ENCODE measurements at places on chromosomes 12 and 14. TPM values are rescaled to one million over a fixed set of nuclear protein-coding genes. Genes with fewer than 3 reads are reported as not detected.

The TAS2R42 gene
- not detected for total RNA-seq

The TSPAN19 gene
- 2.2 TPM for total RNA-seq

The RPL10L gene
- not detected for total RNA-seq

The KRT72 gene
- total RNA-seq = not detected

The CERS5 gene
- total RNA-seq = 42.6 TPM

The VWF gene
- total RNA-seq = 82.7 TPM

The KRT8 gene
- total RNA-seq = 19.7 TPM

The RESF1 gene
- total RNA-seq = 39.6 TPM

The CISTR gene
- total RNA-seq = not detected

- DNase-seq = no peak
Measured at GRCh38 chr12:50053583-50053982, 3.8 kb upstream of the ASIC1 start.

DNA sequence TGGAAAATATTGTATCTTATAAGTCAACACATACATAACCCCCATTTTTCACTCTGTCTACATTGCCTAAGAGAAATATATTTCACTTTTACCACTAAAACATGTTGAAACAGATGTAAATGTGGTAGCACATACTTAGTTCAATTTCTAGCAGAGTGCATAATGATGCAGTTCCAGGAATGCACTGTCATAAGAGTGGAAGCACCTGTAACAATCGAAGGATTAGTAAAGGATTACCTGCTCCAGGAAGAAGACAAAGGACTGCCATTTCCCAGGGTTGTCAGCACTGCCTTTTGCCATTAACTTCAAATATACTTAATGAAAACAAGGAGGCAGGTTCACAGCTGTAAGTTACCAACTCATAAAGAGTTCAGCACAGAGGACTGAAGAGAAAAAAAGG lies 24.6 kb downstream of the DAD1 start:
- DNase-seq = no peak

DNA sequence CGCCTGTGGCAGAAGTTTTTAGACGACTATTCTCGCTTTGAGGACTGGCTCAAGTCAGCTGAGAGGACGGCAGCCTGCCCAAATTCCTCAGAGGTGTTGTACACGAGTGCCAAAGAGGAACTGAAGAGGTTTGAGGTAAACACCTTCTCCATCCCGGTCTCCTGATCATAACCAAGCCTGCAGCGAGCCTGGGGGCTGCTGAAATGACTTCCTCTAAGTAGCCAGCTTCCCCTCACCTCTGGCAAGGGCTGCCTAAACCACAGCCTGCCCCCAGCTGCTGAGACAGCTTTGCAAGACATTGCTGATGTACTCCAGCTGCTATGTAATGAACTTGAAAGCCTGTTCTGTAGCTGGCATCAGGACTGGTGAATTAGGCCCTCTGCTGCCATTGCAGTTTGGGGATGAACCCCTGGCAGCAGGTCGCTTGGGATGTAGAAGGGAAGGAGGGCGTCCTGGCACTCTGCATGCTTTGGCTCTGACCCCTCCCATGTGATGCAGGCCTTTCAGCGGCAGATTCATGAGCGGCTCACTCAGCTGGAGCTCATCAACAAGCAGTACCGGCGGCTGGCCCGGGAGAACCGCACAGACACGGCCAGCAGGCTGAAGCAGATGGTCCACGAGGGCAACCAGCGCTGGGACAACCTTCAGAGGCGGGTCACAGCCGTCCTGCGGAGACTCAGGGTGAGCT lies 84.6 kb downstream of the ESR2 start:
- no peak for DNase-seq

DNA sequence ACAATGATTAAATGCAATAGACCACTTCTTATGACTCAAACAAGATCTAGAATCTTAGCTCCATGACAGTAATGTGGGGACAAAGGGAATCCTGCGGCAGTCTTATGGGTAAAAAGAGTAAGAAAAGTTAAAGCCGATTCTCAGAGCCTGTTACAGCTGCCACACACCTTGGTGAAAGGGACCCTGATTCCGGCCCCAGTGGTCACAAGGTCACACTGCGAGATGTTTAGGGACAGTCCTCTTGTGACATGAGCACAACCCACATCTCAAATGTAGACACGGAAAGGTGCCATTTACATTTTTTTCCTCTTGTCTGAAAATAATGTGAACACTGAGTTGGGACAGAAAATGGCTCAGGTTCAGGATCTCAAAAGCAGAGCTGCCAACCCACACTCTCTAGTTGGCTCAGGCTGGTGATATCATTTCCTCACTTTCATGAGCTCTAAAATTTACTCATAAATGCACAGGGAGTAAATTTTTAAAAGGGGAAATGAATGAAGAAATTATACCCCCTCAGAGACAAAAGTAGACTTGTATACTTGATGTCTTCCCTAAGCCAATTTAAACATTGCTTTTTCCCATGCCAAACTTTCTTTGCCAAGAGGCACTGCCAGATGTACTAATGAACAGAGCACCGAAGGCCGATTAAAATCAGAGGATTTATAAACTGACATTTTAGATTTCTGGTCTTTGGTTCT lies 113.1 kb upstream of the OVCH1 start:
- no peak for DNase-seq

DNA sequence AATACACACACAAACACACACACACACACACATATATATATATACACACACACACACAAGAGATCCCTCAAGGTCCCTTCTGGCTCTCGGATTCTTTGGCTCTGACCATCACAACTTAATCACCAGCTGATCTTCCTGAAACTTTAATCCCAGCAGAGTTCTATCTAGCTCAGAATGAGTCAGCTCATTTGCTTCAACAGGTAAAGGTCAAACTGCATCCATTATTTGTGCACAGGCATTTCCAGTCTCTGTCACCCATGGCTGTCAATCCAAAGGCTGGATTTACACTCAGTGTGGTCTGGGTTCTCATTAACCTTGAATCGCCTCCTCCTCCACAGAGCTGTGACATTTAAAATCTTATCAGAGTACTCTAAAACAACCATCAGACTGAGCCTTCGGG lies 113.3 kb upstream of the TMPO start:
- no peak for DNase-seq

DNA sequence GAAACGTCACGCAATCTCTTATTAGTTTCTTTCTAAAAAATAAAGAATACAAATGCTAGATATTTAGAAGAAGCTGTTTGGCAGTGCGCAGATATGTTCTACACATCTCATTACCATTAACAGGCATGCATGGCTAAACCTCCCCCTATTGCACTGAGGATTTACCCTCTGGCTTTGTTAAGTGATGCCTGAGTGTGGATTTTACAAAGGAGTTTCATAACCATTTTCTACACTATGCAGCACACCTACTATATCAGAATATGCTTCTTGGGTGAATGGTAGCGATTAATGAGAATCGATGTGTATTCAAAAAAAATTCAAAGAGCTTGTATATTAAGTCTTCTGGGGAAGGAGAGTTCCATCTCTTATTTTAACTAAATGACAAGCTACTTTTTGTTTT lies 1.1 kb upstream of the RMST start:
- DNase-seq = no peak

GRCh38 chr12:132710405-132711079 lies at the start of gene PGAM5:
Gene PGAM5, plus strand, starts transcription at chr12:132710842. Its CDS starts 35 bp downstream, at chr12:132710877.
- peak; percentile 25 for DNase-seq

DNA sequence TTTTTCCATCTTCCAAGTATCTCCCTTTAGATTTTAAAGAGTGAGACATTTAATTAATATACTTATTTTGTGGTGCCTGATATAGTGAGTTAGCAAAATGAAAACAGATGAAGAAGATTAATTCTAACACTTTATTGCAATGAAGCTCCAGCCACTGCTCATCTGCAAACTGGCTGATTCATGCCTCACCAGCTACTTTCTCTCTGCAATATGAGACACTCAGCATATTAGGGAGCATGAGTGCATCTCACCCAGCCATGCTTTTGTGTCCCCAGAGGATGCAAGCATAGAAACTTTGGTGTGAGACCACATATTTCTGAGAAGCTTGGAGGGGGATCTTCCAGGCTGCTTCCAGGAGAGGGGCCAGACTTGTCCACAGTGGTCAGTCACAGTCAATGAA lies 148.6 kb downstream of the BMP4 start:
- no peak for DNase-seq

DNA sequence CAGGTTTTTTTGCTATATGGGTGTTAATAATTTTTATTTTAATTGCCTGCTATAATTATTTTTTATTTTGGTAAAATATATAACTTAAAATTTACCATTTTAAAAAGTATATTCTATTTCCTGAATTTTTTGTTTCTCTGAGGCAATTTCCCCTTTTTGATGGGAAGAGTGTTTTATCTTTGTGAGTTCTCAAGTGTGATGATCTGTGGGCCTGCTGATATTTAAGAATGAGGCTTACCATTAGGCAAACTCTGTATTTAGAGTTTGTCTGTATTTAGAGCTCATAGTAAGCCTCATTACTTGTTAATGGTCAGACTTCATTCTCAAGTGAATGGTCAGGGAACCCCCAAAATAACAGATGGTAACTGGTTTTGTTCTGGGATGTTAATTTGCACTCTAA lies 48.0 kb downstream of the WNK1 start:
- DNase-seq = no peak

- DNase-seq = no peak
Measured at GRCh38 chr12:130169256-130169655, 7.0 kb downstream of the FZD10 start.
